ENCODE measurements at places on chromosomes 7 and 10. TPM values are rescaled to one million over a fixed set of nuclear protein-coding genes. Genes with fewer than 3 reads are reported as not detected.

The FBXW4 gene
- 75.4 TPM for total RNA-seq

The RAMP3 gene
- total RNA-seq: not detected

The SEMA3D gene
- not detected for total RNA-seq

The PRKCQ gene
- 26.6 TPM for total RNA-seq

The PSMC2 gene
- total RNA-seq: 109 TPM

The CCDC172 gene
- total RNA-seq: not detected

The ANKRD61 gene
- not detected for total RNA-seq

The TET1 gene
- total RNA-seq: 1.2 TPM

The ANKRD22 gene
- not detected for total RNA-seq

The LIPF gene
- not detected for total RNA-seq

The PRKG1 gene
- total RNA-seq: not detected

The INMT gene
- not detected for total RNA-seq

The PILRA gene
- total RNA-seq: 8.9 TPM

The LEP gene
- total RNA-seq: not detected

The PDE6C gene
- total RNA-seq: not detected
